ENCODE measurements at places on chromosomes 3 and 15.

DNA sequence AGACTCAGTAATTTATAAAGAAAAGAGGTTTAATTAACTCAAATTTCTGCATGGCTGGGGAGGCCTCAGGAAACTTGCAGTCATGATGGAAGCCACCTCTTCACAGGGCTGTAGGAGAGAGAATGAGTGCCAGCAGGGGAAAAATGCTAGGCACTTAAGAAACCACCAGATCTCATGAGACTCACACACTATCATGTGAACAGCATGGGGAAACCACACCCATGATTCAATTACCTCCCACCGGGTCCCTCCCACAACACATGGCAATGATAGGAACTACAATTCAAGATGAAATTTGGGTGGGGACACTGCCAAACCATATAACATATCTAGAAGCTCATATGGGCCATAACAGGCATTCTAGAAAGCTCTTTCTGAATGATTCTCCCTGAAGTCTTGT, 190.3 kb downstream of the WNT5A start:
- no peak for DNase-seq

- no peak for DNase-seq
Observed at GRCh38 chr3:71600646-71601288, 17.2 kb upstream of the FOXP1 start.

DNA sequence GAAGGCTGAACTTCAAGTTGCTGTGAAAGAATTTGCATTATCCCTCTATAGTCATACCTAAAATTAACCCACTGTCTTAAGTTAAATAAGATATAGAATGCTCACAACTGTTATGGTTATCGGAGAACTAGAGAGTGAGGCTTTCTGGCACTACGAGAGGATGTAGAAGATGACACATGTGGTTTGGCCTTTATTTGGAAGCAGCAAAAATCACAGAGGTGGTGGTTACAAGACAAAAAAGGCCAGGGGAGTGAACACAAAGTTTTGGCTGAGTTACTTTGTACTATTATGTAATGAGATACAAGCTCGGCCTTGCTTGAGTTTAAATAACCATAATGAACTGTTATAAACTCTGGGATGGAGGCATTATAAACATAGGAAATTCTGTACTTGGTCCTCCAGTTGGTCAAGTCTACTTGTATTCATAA, 78.3 kb upstream of the ICE2 start:
- DNase-seq: peak; percentile 80

DNA sequence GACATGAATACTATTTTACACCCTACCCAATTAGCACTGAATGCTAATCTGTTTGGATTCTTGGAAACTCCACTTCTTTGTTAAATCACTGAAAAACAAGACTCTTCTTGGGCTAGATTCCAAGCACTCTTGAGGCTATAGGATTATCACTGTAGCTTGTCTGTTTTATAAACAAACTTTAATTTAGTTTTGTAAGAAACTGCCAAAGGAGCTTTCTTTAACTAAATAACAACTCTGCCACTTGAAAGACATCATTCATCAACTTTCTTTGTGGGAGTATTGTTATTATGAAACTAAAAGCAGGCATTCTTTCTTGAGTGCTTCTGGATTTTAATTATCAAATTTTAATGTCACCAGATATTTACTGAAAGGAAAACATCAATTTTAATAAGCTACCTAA, 24.1 kb downstream of the CBLB start:
- DNase-seq: no peak

DNA sequence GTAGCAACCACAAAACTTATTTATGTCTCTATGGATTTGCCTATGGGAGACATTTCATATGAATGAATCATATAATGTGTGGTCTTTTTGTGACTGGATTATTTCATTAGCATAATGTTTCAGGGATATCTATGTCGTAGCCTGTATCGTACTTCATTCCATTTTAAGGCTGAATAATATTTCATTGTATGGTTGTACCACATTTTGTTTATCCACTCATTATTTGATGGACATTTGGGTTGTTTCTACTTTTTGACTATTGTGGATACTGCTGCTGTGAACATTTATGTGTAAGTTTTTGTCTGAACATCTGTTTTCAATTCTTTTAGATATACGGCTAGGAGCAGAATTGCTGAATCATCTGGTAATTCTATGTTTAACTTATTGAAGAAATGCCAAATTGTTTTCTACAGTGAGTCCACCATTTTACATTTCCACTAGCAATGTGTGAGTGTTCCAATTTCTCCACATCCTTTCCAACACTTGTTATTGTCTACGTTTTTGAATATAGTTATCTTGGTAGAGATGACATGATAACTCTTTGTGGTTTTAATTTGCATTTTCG, 134.4 kb upstream of the DAZL start:
- no peak for DNase-seq

- DNase-seq: no peak
Observed at GRCh38 chr3:124800076-124800475, 69.8 kb downstream of the UMPS start.

GRCh38 chr3:11009898-11010297, 17.4 kb downstream of the SLC6A1 start:
- DNase-seq: no peak

DNA sequence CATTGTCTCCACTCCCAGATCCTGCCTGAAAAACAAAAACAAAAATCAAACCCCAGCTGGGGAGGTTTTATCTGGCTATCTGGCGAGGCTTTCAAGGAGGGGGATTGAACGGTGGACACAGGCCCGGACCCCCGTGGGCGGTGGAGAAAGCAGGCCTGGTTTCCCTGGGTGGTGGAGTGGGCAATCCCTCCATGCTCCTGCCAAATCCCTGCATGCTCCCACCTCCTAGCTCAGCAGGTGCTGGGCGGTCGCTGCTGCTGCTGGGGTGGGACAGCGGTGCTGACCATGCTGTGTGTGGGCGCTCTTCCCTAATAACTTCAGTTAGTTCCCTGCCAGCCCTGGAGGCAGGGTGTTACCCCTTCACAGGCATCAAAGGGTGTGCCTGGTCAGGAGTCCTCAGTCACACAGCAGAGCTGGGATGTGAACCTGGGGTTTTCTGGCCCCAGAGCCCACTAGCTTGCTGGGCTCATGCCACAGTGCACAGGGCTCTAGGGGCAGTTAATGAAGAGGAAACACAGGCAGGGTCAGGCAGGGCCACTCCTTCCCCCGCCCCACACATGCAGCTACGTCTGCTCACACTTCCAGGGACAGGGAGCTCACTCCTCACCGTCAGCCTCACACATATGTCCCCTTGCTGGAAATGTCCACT, 15.9 kb upstream of the PLXND1 start:
- no peak for DNase-seq

DNA sequence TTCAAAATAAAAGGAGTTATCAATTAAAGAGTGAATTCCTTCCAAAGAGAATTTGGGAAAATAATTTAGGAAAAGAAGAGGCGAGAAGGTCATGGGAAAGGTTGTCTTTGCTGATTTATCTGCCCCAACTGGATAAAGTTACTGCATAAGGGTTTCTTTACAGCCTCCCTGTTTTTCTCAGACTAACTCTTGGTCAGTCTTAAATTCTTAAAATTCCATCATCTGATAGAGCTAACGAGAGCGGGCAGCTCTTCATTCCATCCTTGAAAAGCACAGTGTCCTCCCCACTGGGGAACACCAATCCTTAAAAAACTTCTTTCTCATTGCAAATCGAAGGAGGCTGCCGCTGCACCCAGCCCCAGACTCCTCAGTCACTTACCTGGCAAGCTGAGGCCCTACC, 107.2 kb downstream of the PGPEP1L start:
- DNase-seq: no peak

All from CD4-positive, alpha-beta T cell treated with Interleukin-4 for 1 hour (primary cell).